Thoracic aorta (tissue), 2 donors: ENCODE measurements at places on chromosomes 12 and 14. TPM values are rescaled to one million over a fixed set of nuclear protein-coding genes. Genes with fewer than 3 reads are reported as not detected.

Gene GALNT16
- 12.1 TPM for total RNA-seq

Gene PRR4
- total RNA-seq: 22.7 TPM

Gene NKX2-1
- not detected for total RNA-seq

Gene RNASE1
- total RNA-seq: 922 TPM

Gene SGPP1
- total RNA-seq: 24.6 TPM

Gene KCNA5
- 91.7 TPM for total RNA-seq

Gene EPYC
- total RNA-seq: not detected

DNA sequence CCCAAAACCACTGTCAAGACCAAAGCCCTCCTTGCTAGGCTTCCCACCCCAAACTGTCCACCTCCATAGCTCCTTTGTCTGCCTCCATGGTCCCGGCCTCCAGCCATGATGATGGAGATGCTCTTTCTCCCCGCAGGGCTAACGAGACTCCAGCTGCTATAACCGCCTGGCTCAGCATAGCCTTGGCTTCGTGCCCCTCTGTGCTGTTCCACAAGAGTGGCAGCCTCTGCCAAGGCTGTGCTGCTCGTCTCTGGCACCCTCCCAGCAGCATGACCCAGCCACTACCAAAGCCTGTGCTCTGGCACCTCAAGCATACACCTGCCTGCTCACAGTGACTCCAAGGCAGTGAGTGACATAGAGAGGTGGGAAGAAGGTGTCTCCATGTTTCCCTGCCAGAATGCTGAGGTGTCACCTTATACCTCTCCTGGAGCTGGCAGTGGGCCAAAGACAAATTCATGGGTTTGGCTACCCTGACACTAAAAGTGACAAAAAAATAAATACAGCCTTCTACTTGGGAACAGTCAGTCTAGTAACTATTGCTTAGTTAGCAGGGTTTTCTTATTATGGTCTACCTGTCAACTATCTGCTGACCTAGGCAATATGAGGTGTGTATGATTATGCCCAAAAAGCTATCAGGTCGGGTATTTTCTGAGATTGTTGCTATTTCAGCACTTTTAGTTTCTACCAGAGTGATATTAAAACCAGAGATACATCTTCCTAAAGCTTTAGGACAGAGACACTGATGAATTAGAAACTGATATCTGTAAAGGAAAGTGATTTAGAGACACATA lies 16.1 kb upstream of the KRT73 start:
- no peaks in the 10 kb centered on the region for H3K27me3 ChIP-seq
- H3K4me3 ChIP-seq: no peak overlapping the region

GRCh38 chr12:67942724-67943123 lies 46.5 kb upstream of the IFNG-AS1 start:
- H3K4me3 ChIP-seq: no peak overlapping the region
- no peaks in the 10 kb centered on the region for H3K27me3 ChIP-seq
- no peaks in the 10 kb centered on the region for H3K4me1 ChIP-seq
- H3K36me3 ChIP-seq: no peaks in the 10 kb centered on the region
- H3K27ac ChIP-seq: no peak overlapping the region

GRCh38 chr12:113316155-113316554 lies 18.8 kb downstream of the SLC8B1 start:
- DNase-seq: no peak
- no peak overlapping the region for H3K27ac ChIP-seq
- peaks cover 55% of the 10 kb centered on the region for H3K36me3 ChIP-seq
- H3K4me1 ChIP-seq: no peaks in the 10 kb centered on the region

GRCh38 chr14:30223385-30223785 lies 295.7 kb upstream of the PRKD1 start:
- no peak overlapping the region for H3K4me3 ChIP-seq
- no peaks in the 10 kb centered on the region for H3K27me3 ChIP-seq
- H3K4me1 ChIP-seq: peaks cover 50% of the 10 kb centered on the region

DNA sequence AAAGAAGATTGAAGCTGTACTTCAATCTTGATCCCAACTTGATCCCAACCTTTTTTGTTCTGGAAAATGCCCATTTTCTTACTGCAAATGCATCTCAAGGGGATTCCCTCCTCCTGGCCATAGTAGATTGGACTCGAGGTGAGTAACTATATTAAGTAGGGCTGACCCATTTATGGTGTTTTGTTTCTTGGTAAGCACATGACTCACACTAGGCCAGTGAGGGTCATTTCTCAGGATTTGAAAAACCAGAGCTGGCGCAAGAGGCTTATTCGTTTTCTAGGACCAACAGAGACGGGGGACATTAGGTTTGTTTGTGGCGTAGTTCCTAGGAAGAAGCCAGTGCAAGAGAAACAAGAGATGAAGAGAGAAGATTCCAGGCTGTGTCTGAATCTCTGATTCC lies 51.4 kb downstream of the MRPL42 start:
- no peak overlapping the region for H3K27ac ChIP-seq
- H3K4me1 ChIP-seq: no peaks in the 10 kb centered on the region
- DNase-seq: no peak
- no peak overlapping the region for H3K4me3 ChIP-seq
